Central memory CD8-positive, alpha-beta T cell (primary cell): ENCODE measurements at places on chromosomes 7 and 10.

- no peak overlapping the region for H3K4me3 ChIP-seq
- no peak for DNase-seq
- peaks cover 18% of the 10 kb centered on the region for H3K4me1 ChIP-seq
- H3K36me3 ChIP-seq = peaks cover 4% of the 10 kb centered on the region
These were observed 66.1 kb downstream of the FOXL3 start for GRCh38 chr7:356087-356486.

DNA sequence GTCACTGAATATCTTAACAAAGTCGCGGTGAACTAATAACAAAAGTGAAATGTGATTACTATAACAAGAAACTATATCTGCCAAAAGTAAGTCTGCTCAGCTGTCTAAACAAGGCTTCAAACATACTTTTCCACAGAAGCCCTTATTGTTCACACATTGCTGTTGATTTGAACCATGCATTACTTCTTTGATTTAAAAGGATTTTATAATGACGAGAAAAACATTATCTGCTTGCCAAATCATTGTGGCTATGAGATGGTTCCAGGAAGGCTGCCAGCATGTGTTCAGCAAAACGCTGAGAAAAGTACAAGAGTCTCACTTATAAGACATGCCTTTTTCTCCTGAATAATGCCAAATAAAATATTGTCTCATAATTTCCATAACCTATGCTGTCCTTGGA is 24.4 kb downstream of the RNF133 start:
- no peaks in the 10 kb centered on the region for H3K27me3 ChIP-seq
- no peak for DNase-seq
- no peak overlapping the region for H3K4me3 ChIP-seq
- H3K36me3 ChIP-seq = no peaks in the 10 kb centered on the region
- H3K27ac ChIP-seq = no peak overlapping the region

DNA sequence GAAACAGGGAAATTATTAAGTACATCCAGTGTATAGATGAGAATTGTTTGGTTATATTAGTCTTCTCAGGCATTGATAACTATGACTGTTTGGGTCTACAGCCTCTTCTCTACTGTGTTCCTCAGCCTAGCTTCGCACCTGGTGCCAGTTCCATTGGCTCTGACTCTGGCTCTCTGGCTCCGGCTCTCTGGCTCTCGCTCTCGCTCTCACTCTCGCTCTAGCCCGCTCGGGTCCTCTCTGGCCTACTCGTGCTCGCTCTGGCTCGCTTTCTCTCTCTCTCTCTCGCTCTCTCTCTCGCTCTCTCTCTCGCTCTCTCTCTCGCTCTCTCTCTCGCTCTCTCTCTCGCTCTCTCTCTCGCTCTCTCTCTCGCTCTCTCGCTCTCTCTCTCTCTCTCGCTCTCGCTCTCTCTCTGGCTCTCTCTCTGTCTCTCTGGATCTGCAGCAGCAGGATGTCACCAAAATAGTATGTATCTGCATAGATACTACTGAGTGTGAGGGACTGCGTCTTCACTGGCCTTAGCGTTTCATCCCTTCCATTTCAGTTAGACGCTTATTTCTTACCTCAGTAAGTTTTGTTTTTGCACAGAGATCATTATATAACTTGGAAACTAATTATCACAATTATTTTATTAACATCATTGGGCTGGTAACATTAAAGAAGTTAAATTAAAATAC is 6.5 kb upstream of the SSBP1 start:
- no peaks in the 10 kb centered on the region for H3K27me3 ChIP-seq
- H3K4me1 ChIP-seq = no peaks in the 10 kb centered on the region
- H3K4me3 ChIP-seq = peak overlapping the region; percentile 46
- peak overlapping the region; percentile 89 for H3K27ac ChIP-seq

- no peaks in the 10 kb centered on the region for H3K36me3 ChIP-seq
- H3K27ac ChIP-seq = no peak overlapping the region
These were observed 746.9 kb downstream of the SORCS3 start for GRCh38 chr10:105387971-105388370.

- H3K27ac ChIP-seq = no peak overlapping the region
- H3K4me3 ChIP-seq = no peak overlapping the region
- no peak for DNase-seq
- H3K36me3 ChIP-seq = no peaks in the 10 kb centered on the region
- no peaks in the 10 kb centered on the region for H3K27me3 ChIP-seq
- no peaks in the 10 kb centered on the region for H3K4me1 ChIP-seq
These were observed 64.5 kb downstream of the CH25H start for GRCh38 chr10:89142590-89142989.

DNA sequence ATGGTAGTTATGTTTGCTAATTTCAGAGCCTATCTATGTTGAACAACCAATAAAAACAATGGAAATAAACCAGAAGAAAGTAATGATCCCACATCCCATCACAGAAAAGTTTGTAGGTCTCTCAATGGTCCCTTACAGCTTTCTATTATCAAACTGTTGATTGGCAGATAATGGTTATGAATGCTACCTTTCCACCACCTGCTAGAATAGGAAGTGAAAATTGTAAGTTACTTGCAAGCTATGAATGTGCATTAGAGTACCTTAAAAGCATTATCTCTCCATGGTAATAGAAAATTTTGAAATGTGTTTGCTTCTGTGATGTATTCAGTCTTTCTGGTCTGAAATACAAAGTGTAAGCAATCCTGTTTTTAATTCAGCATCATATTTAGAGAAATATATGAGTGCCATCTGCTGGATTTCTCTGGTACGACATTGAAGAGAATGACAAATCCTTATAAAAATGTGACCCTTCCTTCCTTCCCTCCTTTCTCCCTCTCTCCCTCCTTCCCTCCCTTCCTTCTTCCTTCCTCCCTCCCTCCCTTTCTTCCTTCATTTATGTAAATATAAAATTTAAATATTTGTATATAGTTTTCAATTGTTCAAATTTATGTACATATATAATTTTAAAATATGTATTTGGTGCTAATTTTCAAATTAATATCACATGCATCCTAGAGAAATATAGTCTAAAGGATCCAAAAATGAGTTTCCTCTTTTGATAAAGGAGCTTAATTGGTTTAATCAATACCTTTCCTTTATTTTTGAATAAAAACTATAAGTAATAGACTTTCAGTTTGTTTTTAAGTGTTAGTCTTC is 41.4 kb upstream of the PNLIPRP3 start:
- no peaks in the 10 kb centered on the region for H3K36me3 ChIP-seq
- H3K4me1 ChIP-seq = no peaks in the 10 kb centered on the region
- H3K4me3 ChIP-seq = no peak overlapping the region
- peaks cover 9% of the 10 kb centered on the region for H3K27me3 ChIP-seq
- DNase-seq = no peak
